ENCODE measurements at places on chromosomes 1 and 21. TPM values are rescaled to one million over a fixed set of nuclear protein-coding genes. Genes with fewer than 3 reads are reported as not detected.

The RGSL1 gene
- total RNA-seq: not detected

The CA6 gene
- 41.8 TPM for total RNA-seq

The TMIGD3 gene
- total RNA-seq: 0.42 TPM

The IVL gene
- total RNA-seq: not detected

The NRAS gene
- total RNA-seq: 40.2 TPM

The KRTAP10-10 gene
- total RNA-seq: not detected

The RRP15 gene
- total RNA-seq: 15.6 TPM

The PAQR6 gene
- total RNA-seq: 7.0 TPM

The S100A12 gene
- total RNA-seq: not detected

The DPH2 gene
- 28.2 TPM for total RNA-seq

The E2F2 gene
- total RNA-seq: 45.1 TPM

The SWT1 gene
- total RNA-seq: 3.9 TPM

The NHLH1 gene
- total RNA-seq: 0.43 TPM

The FCRL1 gene
- 0.50 TPM for total RNA-seq

The AZIN2 gene
- total RNA-seq: 16.6 TPM

The C1orf185 gene
- not detected for total RNA-seq

The MROH7 gene
- 0.28 TPM for total RNA-seq

Measured in activated naive CD8-positive, alpha-beta T cell treated with anti-CD3 and anti-CD28 coated beads, Interleukin-2, amount 10 ng/mL, durations not matched to agents 7 days and 5 days (primary cell).